Activated CD4-positive, alpha-beta T cell treated with anti-CD3 and anti-CD28 coated beads, Interleukin-2, Interleukin-6, amounts not matched to agents 100 ng/mL and 50 ng/mL, durations not matched to agents 16 hours and 8 hours (primary cell): ENCODE measurements at places on chromosomes 3 and 15.

DNA sequence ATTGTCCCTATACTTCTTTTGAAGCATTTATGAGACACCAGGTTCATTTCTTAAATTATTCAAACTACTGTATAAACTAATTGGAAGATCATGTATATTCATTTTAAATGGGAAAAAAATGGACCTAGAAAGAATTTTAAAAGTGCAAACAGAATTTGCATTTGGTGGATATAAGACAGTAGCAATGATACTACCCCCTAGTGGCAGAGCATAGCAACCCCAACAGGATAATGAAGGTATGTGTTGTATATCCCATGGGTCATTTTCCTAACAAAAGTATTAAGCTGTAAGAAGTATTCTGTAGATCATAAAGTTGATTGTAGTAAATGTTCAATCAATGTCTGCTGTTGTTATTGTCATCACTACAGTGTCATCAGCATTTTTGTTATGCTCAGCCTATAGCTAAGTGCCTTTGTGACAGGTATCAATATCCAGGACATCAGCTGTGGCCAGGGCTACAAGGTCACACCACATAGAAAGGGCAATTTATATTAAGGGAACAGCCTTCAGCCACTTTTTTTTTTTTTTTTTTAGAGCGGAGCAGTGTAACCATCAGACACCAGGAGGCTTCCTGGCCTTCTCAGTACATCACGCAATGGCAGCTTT lies 175.8 kb downstream of the FOXB1 start:
- DNase-seq, result peak; percentile 64

- DNase-seq, result peak; percentile 13
Observed at GRCh38 chr3:158802409-158803268, 785 bp downstream of the MFSD1 start.

DNA sequence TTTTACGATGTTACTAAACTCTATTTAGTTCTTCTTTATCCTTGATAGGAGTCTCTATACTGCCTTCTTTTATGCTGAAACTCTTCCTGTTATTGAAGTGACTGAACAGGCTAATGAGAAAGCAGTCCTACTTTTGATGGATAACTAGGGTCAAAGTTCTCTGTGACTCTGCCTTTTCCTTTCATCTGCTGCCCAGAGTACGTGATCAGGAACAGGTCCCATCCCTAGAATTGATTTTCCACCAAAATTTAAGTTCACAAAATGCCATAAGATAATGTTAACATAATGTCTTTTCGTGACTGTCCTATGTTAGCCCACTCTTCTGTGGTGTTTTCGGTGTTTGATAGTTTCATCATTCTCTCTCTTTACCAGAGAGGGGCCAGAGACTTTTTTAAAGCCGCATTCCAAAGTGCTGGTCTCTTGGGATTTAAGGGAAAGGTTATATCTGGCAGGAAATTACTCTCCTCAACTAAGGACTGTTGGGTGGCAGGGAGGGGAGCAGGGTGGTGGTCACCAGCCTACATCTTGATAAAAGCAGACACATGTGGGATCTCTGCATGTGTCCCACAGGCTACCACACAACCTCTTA lies 50.3 kb upstream of the PLXND1 start:
- DNase-seq, result no peak

DNA sequence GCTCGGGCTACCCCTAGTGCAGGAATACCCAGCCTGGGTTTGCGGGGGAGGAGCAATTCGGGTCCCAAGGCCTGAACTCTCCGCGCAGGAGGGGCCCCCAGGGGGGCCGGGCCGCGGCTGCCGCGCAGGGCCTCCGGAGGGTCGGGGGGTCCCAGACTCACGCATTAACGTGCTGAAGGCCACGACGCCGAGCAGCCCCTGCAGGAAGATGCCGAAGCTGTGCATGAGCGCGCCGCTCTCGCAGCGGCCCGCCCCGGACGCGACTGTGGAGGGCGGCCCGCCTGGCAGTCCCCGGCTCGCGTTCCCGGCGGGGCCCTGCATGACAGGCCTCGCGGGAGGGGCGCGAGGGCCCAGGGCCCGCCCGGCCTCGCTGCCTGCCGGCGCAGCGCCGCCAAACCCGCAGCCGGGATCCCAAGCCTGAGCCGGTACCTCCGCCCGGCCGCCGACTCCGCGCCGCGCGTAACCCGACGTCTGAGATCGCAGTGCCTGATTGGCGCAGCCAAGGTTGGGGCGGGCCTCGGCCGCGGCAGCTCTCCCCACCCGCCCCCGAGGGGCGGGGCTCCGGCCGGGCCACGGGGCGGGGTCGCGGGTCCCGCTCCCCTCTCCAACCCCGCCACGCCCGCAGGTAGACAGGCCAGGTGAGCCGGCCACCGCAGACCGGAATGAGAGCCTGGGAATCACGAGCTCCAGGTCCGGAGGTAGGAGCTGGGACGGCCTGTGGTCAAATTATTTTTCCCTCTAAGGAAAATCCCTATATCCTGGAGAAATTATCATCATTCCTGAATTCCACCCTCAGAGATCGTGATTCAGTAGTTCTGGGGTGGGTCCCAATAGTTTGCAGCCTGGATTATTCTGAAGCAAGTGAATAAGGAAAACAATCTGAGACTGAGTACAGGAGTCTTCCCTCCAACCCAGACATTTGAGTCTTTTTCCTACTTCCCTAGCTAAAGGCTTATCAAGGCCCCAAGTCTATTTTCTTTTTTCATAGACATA lies at the start of gene STIMATE:
STIMATE (minus strand) TSS at position 419 of the 993 bp plus-strand sequence; CDS start at position 321, 98 bp downstream.
- DNase-seq, result peak; percentile 93

- DNase-seq, result no peak
Observed at GRCh38 chr15:41933771-41934170, 38.6 kb downstream of the EHD4 start.

GRCh38 chr3:177279118-177279815 lies 82.0 kb upstream of the TBL1XR1 start:
- DNase-seq, result no peak

DNA sequence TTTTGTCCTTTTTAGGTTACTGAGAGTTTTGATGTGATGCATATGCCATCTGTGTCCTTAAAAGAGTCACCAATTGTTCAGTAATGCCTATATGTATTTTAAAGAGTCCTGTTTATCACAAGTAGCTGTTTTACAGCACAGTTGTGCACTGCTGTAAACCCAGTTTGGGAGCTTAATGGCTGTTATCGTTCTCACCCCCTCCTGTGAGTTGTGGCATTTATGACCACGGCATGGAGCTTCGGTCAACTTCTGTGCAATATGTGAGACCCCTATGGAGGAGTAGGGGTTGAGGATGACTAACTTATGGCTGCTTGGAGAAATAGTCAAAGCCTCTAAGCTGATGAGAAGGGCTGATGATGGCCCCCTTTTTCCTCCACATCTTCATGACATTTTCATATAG lies 67.2 kb downstream of the ARHGEF26 start:
- no peak for DNase-seq

GRCh38 chr3:141851411-141851810 lies 25.0 kb upstream of the ATP1B3 start:
- no peak for DNase-seq

GRCh38 chr3:10170915-10171478 lies 6.3 kb downstream of the IRAK2 start:
- no peak for DNase-seq

- no peak for DNase-seq
Observed at GRCh38 chr3:193780397-193780796, 187.4 kb downstream of the OPA1 start.

DNA sequence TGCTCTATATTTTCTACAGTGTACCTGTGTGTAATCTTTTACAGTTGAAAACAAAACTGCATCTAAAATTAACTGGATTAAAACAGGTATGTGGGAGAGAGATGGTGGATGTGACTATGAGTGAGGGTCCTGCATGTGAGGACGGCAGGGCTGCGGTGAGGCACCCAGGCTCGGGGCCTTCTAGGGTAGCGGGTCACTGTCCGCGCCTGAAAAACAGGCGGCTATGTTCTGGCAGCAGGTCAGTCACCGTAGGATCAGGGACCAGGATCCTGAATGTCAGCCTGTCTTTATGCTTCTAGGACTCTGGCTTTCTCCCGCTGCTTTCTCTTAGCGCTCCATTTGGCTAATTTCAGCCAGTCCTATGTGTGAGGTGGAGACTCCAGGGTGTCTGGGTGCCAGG lies 12.6 kb downstream of the TMEM40 start:
- DNase-seq, result no peak

GRCh38 chr3:89107461-89108290 lies at the start of gene EPHA3:
Gene EPHA3, plus strand, starts transcription at chr3:89107621. Its CDS starts 128 bp downstream, at chr3:89107749.
- peak; percentile 52 for DNase-seq

DNA sequence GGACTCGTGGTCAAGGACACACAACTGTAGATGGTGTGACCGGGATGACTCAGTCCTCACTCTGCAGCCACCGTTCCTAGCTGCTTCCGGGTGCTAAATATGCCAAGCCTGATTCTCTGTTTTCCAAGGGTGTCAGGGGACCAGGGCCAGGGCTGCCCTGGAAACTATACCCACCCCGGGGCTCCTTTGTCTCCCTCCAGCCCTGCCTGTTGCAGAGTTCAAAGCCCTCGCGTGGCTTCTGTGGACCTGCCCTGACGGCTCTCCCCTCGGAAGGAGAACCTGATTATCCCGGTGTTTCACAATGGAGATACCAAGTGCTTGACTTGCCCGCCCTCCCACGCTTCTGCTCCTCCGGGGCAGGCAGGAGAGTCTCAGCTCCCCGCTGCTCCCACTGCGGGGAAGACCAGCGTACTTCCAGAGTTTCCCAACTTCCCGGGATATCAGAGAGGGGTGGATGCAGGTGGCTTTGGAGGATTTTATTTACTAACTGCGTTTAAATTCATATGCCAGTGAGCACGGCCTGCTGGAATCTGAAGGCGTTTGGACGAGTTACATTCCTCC lies 125.0 kb downstream of the ASB7 start:
- no peak for DNase-seq

- no peak for DNase-seq
Observed at GRCh38 chr3:25252291-25252690, 175.8 kb upstream of the RARB start.

DNA sequence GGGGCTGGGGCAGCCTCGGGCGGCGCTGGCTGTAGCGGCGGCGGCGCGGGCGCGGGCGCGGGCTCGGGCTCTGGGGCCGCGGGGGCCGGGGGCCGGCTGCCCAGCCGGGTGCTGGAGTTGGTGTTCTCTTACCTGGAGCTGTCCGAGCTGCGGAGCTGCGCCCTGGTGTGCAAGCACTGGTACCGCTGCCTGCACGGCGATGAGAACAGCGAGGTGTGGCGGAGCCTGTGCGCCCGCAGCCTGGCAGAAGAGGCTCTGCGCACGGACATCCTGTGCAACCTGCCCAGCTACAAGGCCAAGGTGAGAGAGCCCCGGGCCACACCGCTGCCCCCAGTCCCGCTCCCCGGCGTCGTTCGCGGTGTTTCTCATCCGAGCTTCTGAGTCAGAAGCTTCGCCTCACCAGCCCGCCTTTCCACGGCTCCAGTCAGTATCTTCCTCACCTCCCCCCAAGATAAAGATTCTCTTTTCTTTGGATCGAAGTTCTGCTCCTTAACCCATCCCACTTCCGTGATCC lies 600 bp downstream of the FBXO45 start:
- DNase-seq, result peak; percentile 56

GRCh38 chr15:57218826-57219576 lies 157.3 kb upstream of the CGNL1 start:
- no peak for DNase-seq

DNA sequence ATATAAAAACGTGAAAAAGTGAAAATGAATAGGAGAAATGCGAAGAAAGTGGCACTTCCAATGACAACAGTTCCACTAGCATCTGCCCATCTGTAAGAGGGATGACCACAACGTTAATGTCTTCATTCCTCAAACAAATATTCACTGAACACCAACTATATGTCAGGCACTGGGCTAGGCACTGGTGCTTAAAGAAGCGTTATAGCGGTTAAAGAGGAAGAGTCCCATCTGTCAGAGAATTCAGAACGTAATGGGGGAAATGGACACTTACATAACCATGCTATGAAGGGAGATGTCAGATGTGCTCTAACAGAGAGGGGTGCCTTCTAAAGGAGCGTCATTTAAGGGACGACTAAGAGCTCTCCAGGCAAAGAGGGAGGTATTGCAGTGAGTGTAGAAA lies 8.2 kb downstream of the RUBCN start:
- no peak for DNase-seq

DNA sequence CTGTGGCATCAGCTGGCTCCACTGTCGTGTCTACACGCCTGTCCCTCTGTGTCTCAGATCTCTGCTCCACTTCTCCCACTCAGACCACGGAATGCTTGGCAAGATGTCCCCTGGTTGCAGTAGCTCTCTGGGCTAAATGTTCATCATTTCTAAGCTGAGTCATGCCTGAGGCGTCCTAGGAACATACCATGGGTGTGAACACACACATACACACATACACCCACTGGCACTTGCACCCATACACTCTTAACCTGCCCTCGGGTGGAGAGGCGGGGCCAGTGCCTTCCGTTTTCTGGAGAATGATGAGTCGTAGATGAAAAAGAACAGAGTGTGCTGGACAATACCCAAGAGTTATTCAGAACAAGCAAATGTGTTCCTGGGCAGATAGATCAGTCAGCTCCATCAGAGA lies 72.4 kb downstream of the SENP2 start:
- no peak for DNase-seq

GRCh38 chr3:87121856-87122255 lies 105.3 kb upstream of the CHMP2B start:
- no peak for DNase-seq

DNA sequence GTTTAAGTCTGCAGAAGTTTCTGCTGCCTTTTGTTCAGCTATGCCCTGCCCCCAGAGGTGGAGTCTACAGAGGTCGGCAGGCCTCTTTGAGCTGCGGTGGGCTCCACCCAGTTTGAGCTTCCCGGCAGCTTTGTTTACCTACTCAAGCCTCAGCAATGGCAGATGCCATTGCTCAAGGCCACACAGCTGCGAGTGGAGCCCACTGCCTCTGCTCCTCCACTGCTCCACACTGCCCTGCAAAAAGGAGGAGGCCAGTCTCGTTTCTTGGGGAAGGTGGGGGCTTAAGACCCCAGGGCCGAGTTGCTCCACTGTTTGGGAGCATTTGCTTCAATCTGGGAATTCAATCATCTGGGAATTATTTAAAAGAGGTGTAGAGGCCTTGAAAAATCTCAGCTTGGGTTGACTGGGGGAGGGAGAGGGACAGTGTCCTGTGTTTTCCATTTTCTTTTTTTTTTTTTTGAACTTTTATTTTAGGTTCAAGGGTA lies 144.6 kb upstream of the MEF2A start:
- DNase-seq, result no peak

DNA sequence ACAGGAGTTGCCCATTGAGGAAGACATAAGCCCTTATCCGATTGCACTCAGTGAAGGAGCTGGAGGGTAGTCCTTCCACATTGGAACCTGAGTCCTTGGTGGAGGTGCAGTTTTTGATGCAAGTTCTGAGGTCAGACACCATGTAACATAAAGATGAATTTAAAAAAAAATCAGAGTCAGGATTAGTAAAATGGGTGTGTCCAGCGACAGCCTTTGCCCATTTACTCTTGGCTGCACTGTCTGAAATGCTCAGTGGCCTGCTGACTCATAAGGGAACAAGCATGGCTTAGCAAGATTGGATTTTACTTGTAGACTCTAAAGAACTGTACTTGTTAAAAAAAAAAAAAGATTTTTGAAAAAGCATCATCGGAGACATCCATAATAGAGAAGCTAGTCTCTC lies 241.1 kb upstream of the TOPAZ1 start:
- no peak for DNase-seq

GRCh38 chr3:165254812-165255211 lies 58.6 kb upstream of the SLITRK3 start:
- DNase-seq, result no peak
